ENCODE measurements at places on chromosomes 16 and 17. TPM values are rescaled to one million over a fixed set of nuclear protein-coding genes. Genes with fewer than 3 reads are reported as not detected.

TBC1D24 gene
- 17.3 TPM for total RNA-seq

DNAI2 gene
- total RNA-seq: 0.09 TPM

NUDT7 gene
- 4.3 TPM for total RNA-seq

SDR42E1 gene
- total RNA-seq: 0.93 TPM

HEXIM2 gene
- 6.2 TPM for total RNA-seq

SHBG gene
- 0.58 TPM for total RNA-seq

KRT35 gene
- total RNA-seq: not detected

EME2 gene
- 7.2 TPM for total RNA-seq

C16orf54 gene
- total RNA-seq: 0.18 TPM

TK1 gene
- total RNA-seq: 11.8 TPM

ALDOA gene
- total RNA-seq: 1,578 TPM

C17orf113 gene
- total RNA-seq: 1.5 TPM

SRCIN1 gene
- 0.75 TPM for total RNA-seq

MT1G gene
- total RNA-seq: 1.2 TPM

ABCC12 gene
- 0.22 TPM for total RNA-seq

GRCh38 chr16:85617948-85618347 lies 4.8 kb downstream of the GSE1 start:
- DNase-seq: no peak

GRCh38 chr16:8530752-8531384 lies 59.4 kb downstream of the TMEM114 start:
- DNase-seq: no peak

DNA sequence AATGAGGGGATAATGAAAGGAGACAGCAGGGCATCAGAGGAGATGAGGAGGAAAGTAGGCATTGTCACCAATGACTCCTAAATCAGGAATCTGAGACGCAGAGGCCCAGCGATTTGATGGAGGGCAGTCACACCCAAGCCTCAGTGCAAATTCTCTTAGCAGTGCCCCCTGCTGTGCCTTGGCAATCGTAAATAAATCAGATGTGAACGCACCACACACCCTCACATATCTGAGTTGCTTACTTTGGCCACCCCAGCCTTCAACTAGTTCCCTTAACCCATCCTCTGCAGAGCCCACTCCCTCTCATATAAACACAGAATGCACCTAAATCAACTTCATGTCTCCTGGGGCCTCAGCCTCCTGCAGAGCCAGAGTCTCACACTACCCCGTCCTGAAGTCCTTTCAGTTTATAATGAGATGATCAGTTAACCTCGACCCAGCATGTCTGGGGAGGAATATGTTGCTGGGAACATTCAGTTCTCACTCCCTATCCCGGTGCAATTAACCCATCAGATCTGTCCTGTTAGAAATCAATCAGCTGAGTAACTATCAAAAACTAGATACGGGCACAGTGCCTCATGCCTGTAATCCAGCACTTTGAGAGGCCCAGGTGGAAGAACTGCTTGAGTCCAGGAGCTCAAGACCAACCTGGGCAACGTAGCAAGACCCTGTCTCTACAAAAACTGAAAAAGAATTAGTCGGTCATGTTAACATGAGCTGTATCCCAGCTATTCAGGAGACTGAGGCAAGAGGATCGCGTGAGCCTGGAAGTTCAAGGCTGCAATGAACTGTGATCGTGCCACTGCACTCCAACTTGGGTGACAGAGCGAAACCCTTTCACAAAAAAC lies 78.4 kb downstream of the SLC39A11 start:
- DNase-seq: no peak

DNA sequence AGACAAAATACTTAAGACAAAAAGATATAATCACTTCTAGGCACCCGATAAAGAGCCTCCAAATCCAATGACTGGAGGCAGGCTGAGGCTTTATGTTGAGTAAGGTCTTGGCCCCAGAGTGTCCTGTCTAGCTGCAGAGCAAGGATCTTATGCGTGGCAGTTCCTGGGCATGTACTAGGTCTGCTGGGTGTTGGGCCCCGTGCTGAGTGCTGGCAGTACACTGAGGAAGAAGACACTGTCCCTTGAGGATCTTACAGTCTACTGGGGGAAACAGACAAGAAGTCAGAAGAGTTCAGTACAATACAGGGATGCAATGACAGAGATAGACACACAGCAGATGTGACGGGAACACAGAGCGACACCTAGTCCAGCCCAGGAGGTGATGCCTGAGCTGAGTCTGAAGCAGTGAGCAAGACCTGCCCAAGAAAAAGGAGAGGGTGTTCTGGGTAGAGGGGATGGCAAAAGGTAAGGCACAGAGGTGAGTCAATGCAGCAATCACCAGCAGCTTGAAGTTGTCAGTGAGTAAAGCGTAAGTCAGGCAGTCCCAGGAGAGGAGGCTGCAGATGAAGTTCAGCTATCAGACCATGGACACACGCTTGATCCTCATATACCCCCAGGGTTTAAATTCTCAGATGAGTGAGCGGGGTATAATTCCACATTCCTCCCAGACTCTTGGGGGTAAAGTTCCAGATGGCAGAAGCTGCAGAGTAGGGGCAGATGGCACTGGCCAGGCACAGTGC lies 18.1 kb downstream of the MAP3K14 start:
- DNase-seq: no peak

- peak; percentile 11 for DNase-seq
Measured at GRCh38 chr17:40727447-40728231, 24.1 kb upstream of the KRT24 start.

DNA sequence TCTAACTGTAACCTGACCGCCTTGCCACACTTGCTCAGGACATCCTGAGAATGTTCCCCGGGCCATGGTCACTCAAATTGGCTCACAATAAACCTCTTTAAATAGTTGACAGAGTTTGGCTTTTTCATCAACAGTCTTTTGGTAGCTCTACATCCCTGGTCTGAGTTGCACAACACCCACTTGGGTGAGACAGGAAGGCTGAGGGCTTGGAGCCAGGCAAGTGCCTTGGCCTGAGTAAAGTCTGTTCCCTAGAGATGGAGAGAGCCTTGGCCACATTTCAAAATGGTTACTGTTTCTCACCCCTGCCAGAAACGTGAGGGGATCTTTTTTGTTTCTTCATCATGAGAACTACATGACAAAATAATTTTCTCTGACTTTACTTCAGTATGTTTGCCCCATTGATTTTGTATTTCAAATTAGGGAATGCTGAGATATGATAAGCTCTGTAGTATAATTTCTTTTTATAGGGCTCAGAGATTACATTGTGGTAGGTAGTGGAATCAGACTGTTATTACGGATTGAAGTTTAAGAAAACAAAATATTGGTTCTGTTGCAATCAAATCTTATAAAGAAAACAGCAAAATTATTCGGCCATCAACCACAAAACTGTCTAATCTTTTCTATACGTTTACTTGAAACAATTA lies 53.9 kb upstream of the NETO2 start:
- DNase-seq: peak; percentile 6

DNA sequence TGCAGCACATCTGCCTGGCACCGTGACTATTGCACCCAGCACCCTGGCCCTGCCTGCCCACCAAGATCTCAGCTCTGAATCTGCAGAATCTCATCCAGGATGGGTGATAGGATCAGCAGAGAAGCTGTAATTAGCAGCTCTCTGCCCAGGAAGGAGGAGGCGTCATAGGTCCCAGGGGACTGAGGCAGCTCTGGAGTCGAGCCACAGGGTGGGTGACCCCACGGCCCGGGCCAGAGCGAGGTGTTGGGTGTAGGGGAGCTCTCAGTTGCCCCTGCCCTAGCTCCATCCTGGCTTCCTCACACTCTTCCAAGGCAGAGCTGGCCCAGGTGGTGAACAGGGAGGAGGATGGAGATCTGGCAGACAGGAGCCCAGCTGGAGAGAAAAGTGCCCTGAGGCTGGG lies 18.2 kb upstream of the FAM83G start:
- no peak for DNase-seq

GRCh38 chr17:81526662-81527571 lies 1.3 kb upstream of the FSCN2 start:
- DNase-seq: no peak

- peak; percentile 98 for DNase-seq
Measured at GRCh38 chr17:15262291-15263205, 2.6 kb downstream of the PMP22 start.

GRCh38 chr17:17950347-17950746 lies 21.9 kb downstream of the TOM1L2 start:
- no peak for DNase-seq

DNA sequence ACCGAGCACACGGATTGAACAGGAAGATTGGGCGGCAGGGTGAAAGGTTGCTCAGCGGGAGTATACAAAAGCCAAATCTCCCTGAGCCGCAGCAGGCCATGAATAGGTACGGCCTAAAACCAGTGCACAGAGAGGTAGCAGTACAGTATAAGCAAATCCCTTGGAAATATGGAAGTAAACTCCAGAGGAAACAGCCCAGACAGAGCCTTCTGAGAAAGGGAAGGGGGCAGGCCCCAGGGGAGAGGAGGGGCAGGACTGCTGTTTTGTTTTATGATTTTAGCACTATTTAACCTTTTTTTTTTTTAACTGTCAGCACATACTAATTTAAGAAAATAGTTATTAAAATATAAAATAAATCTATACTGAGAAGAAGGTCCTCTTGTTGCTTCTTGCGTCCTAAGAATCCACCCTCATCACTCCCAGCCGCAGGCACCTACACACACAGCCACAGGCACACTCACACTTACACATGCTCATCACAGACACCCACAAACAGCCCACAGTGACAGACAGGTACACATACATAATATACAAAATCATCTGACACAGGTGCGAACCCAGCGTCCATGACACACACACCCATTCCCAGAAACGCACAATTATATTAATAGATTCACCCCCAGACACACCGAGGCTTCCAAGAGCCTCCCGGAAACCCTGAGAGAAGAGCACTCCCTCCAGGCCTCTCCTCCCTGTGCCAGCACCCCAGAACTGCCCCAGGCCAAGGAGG lies 12.8 kb downstream of the PLXDC1 start:
- DNase-seq: no peak

- no peak for DNase-seq
Measured at GRCh38 chr17:67565068-67565467, 152.7 kb upstream of the NOL11 start.

DNA sequence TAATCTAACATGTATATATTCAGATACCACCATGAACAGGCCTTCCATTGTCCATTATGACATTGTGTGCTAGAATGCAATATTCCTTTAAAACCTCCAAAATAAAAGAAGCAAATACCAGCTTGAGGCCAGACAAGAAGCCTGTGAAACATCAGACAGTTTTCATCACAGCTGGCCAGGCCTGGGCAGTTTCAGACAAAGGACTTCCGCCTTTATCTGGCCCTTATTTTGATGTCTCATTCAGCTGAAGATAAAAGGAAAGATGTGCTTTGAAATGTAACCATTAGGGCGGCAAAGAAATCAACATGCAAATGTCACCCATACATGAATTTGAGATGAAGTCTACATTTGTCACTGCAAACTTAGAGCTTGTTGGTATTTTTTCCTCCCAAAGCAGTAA lies 737.5 kb downstream of the KCNJ2 start:
- DNase-seq: no peak

- DNase-seq: no peak
Measured at GRCh38 chr16:23771027-23771426, 16.2 kb downstream of the CHP2 start.

GRCh38 chr16:85330694-85331188 lies 218.5 kb upstream of the CIBAR2 start:
- DNase-seq: peak; percentile 89

DNA sequence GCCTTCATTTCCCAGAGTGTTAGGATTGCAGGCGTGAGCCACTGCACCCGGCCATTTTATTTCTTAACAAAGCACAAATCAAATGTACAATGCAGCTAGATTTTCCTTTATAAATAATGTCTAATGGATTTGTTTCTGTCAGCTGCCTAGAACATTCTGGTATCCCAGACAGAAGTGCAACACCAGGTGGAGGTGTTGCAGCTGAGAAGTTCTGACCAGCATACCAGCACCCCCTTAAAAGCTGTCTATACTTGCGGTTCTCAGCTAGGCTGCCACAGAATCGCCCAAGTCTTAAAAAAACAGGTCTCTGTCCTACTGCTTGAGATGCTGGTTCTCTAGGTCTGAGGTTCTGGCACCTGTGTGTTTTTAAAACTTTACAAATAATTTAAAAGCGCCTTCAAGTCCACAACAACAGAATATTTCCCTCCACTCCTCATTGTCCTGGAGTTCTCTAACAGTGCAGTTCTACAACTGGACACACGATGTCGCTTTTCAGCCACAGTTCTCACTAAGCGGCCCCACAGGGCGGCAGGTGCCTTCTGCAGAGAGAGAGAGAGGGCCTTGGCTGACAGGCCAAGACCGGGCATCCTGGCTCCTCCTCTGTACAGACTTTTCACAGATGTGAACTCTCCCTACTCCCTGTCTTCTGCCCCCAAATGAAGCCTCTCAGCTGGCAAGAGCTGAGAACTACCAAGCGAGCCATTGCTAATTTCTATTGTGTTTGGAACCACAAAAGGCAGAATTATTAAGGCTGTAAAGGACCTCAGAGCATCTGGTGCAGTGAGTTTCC lies 32.6 kb upstream of the MEOX1 start:
- DNase-seq: peak; percentile 85

DNA sequence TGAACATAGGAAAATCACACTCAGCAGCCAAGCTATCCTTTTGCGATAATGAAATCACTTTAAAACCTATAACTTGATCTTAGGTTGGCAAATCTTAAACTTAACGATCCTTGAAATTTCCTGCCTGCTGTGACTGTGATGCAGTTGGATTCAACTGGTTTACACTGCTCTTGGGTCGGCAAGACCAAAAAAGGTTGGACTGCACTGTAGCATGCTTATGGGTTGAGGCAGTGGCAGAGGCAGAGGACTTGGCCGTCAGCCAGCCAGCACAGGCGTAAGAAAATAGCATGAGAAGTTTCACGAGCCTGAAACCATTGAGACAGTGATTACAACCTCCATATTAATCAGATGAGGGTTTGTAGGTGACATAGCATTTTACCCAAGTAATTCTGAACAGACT lies 21.4 kb downstream of the WSB1 start:
- DNase-seq: peak; percentile 84

DNA sequence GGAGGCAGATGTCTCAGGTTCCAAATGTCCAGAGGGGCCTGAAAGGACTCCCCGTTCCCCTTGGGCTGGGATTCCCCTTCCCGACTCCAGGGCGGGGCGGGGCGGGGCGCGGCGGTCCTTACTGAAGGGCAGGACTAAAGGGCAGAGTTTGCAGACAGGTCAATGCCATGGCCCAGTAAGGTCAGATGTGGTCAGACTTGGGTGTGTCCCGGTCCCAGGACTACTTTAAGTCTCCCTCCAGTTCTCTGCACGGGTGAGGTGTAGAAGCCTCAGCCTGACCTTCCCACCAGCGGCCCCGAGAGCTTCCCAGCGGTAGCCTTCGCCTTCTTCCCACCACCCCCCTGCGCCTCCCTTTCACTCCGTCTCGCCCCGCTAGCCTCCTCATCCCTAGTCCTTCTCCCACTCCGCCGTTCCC lies 532 bp downstream of the KDM6B start:
- DNase-seq: peak; percentile 57
